ENCODE measurements at places on chromosomes 12 and 14.

DNA sequence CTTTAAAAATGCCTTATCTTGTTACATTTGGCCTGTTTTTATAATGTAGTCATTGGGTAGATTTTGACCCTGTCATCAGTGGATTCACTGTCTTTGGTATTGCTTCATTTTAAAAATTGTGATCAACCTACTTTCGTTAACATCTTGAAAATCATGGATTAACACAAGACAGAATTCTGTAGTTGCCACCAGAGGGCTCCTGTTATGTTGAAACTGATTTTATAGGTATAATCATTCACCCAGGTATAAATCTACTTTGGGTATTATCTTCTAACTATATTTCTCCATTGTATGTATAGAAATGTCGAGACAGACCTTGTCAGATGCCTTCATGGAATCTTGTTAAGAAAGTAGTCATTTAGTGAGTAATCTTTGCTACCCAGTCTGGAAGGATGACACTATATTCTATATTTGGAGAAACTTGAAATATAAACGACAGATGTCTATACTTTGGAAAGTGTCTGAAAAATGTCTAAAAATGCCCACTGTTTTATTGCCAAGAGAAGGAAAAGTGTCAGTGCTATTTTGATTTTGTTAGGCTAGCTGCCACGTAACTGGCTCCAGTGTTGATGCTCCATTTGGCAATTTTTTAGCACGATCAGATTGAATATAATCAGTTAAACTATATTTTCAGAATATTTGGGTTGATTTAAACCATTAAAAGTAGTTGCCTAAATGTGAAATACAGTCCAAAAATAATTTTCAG lies 129.4 kb downstream of the PELI2 start:
- no peak for DNase-seq

DNA sequence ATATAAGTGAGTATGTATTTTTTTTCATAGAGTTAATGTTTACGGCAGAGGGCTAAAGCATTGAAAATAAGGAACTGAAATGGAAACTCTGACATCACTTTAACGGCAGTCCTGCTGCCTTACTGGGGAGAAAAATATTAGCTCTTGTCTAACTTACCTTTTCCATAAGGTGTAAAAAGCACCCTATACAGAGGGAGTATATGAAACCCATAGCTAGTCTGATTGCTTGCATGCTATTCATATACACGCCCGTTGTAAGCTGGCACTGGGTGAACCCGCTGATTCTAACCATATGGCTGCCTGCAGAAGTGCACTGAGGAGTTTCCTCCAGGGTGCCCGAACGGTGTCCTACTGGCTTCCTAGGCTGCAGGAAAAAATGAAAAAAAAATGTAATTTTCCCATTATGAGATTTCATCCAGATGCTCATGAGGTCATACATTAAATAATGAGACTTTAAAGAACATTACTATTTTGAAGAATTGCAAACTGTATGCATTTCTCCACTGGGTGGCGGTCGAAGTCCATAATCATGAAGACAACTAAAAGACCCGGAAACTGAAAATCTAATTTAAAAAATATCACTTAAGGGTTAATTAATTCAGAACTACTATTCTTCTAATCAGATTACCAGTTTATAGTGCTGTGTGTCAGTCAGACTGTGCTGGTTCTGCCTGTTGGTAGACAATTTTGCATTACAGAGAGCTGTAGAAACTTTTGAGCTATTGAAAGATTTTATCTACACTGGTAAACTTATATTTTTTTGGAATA lies 144.7 kb downstream of the ALX1 start:
- peak; percentile 32 for DNase-seq

DNA sequence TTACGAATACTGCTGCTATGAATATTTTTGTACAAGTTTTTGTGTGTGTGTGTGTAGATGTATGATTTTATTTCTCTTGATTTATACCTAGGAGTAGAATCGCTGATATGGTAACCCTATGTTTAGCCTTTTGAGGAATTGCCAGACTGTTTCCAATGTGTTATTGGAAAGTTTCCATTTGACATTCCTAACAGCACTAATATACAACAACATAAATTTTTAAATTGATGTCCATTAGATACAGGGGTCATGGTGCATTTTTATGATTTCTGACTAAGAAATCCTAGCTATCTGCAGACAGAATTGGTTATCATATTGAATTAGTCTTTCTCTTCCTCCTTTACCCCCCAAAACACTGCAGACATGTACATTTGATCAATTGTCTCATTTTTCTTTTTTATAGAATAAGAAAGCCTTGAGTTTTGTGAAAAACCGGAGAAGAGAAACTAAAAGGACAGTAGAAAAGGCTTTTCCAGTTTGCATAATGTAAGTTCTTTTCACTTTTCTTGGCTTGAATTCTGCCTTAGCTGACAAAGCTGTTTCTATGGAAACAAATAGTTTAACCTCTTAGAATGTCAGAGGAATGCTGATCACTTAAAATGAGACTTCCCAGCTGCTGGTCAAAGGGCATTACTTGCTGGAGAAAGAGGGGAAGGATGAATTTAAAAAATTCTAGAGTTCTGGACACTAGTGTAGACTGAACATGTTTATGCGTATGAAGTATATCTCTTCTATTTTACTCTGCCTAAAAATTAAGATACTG lies 28.2 kb downstream of the PALS1 start:
- DNase-seq: no peak

GRCh38 chr14:77041881-77042545 lies 13.5 kb upstream of the IRF2BPL start:
- no peak for DNase-seq

GRCh38 chr14:41986700-41987099 lies 380.0 kb downstream of the LRFN5 start:
- no peak for DNase-seq

DNA sequence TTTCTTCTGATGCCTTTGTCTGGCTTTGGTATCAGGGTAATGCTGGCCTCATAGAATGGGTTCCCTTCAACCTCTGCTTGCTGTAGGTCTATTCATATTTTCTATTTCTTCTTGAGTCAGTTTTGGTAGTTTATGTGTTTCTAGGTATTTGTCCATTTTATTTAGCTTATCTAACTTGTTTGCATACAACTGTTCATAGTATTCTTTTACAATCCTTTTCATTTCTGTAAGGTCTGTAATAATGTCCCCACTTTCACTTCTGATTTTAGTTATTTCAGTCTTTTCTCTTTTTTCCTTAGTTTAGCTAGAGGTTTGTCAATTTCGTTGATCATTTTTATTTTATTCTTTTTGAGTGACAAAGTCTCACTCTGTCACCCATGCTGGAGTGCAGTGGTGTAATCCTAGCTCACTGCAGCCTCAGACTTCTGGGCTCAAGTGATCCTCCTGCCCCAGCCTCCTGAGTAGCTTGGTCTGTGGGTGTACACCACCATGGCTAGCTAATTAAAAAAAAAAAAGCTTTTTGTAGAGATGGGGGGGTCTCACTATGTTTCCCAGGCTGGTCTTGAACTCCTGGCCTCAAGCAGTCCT lies 11.7 kb downstream of the TTLL5 start:
- no peak for DNase-seq

DNA sequence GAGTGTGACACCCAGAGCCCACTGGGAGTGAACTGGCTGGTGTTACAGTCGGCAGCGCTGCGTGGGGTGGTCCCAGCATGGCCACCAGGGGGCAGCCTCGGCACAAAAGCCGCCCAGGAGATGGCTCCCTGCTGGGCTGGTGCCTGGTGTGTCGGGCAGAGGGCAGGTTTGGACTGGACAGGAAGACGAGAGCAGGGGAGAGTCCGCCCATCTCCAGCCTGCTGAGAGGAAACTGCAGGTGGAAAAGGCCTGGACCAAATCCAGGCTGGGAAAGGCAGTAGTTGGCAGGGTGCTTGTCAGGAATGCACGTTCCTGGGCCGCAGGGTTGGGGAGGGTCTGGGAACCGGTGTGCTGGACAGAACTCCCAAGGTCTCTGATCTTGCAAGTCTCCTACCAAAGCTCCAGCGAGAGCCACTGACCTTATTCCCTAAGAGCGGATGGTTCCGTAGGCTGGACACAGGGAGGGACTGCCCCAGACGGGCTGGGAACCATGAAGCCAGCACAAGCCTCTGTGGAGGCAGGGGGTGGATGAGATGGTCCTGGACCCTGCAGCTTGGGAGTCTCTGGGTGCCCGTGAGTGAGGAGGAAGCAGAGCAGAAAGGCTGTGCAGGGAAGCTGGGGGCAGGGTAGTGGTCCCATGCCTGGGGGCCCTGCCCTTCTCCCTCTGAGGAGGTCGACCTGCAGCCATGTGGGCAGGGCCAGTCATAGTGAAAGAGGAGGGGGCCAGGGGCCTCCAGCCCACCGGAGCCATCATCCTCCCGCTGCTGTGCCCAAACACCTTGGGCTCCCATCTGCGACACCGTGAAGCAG lies 1.8 kb downstream of the AHNAK2 start:
- peak; percentile 95 for DNase-seq

- no peak for DNase-seq
Observed at GRCh38 chr12:11668611-11669010, 19.1 kb downstream of the ETV6 start.

DNA sequence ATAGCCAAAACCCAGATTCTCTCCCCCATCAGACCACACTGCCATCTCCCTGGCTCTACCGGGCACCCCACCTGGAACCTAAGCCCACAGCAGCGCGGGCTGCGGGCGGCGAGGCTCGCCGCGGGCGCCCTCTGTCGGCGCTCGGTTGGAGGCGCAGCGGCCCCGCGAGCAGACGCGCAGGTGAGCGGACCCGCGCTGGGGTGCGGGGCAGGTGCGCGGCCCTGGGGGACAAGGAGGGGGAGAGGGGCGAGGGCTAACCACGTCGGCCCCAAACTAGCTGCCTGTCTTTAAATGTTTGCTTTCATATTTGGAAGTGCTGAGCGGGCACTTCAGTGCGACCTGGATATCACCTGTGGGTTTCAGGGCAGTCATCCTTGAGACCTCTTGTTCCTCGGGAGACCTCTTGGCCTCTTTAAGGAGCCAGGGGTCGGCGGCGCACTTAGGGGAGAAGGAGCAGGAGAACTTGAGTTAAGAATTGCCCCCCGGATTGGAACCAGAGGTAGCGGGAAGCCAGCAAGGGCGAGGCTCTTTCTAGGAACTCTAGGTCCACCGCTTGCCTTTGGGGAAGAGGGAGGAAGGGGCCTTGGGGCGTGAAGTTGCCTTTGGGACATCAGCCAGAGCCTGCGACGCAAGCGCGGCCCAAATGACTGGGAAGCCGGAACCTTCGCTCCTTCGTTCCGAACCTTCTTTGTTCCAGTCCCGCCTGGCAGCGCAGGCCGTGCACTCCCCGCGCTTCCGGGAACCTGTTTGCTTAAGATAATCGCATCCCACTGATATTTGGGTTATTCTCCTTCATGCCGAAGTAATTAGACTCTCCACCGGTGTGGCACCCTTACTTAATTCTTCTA lies 78.7 kb downstream of the NEDD1 start:
- peak; percentile 57 for DNase-seq

DNA sequence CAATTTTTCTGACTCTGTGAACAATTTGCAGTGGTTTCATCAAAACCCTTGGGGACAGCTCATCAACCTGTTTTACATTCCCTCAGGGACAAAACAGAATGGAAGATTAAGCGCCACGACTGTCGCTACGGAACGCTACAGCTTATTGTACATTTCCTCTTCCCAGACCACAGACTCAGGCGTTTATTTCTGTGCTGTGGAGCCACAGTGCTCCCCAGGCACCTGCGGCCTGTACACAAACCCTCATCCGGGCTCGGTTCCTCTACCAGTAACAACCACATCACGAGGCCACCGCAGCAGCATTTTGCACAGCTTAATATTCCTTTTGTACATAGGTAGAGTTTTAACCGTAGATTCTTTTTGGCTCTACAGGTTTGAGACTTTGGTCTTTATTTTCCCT lies 397.4 kb upstream of the OR4E1 start:
- no peak for DNase-seq

- DNase-seq: no peak
Observed at GRCh38 chr12:13595536-13596443, 385.6 kb downstream of the GRIN2B start.

DNA sequence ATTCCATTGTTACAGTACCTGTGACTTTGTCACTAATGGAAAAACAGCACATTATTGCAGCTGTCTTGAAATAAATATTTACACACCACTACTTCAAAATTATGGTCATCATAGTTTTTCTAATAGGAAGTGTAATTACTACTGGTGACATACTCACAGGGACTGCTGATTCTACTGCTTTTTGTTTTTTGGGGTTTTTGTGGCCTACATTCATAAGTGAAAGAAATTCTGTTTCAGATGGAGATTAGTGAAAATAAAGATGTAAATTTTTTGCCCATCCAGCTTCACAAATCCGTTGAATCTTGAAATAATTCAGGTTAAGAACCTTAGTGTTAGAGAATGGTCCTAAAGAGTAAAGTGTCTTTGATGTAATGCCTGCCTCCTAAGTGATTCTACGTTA lies 17.5 kb downstream of the KNTC1 start:
- DNase-seq: no peak

DNA sequence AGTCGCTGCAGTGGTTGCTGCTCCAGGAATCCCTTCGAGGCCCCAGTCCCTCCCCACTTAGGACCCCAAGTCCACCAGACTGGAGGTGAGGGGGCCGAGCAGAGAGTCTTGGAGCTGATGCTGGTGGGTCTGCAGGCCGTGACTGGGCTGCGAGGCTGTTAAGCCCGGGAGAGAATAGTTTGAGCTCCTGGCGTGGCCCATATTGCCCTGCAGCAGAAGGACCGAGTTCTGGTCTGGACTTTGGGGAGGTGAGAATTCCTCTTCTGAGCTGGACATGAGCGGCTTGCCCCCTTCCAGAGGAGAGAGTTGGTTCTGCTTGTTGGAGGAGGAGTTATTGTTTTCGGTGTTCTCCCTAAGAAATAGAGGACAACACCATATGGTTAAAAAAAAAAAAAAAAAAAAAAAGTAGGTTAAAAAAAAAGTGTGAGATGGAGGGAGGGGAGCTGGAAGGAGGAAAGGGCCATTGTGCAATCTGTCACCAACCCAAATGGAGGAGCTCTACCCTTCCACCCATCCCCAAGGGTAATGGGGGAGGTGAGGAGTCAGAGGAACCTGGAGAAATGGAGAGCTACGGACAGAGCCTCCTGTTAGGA lies 3.0 kb downstream of the SIX1 start:
- peak; percentile 15 for DNase-seq

GRCh38 chr12:95577820-95578219 lies 26.5 kb upstream of the USP44 start:
- no peak for DNase-seq

- no peak for DNase-seq
Observed at GRCh38 chr12:77847060-77847541, 16.4 kb downstream of the NAV3 start.

GRCh38 chr12:90773491-90773890 lies 181.5 kb downstream of the CCER1 start:
- DNase-seq: no peak

Measured in endothelial cell (in vitro differentiated cells).